AG04450 (cell line): ENCODE measurements at places on chromosomes 2 and 18. TPM values are rescaled to one million over a fixed set of nuclear protein-coding genes. Genes with fewer than 3 reads are reported as not detected.

IL1R1 gene
- polyA plus RNA-seq: 88.8 and 102 TPM in 2 replicates

GTF3C2 gene
- 39.0 TPM in 2 replicates for polyA plus RNA-seq

EN1 gene
- not detected in 2 replicates for polyA plus RNA-seq

GALNT13 gene
- polyA plus RNA-seq: not detected in 2 replicates

CLASP1 gene
- 12.8 and 18.7 TPM in 2 replicates for polyA plus RNA-seq

ETAA1 gene
- polyA plus RNA-seq: 10.4 and 18.1 TPM in 2 replicates

IL36A gene
- polyA plus RNA-seq: not detected in 2 replicates

HS1BP3 gene
- 14.2 and 16.1 TPM in 2 replicates for polyA plus RNA-seq

HOXD12 gene
- polyA plus RNA-seq: not detected in 2 replicates

SNORC gene
- polyA plus RNA-seq: 0.48 and 0.78 TPM in 2 replicates

RGPD8 gene
- polyA plus RNA-seq: 1.5 and 2.6 TPM in 2 replicates

RFTN2 gene
- 5.2 and 5.7 TPM in 2 replicates for polyA plus RNA-seq

NBEAL1 gene
- 11.1 and 11.7 TPM in 2 replicates for polyA plus RNA-seq

SELENOI gene
- 8.9 and 10.9 TPM in 2 replicates for polyA plus RNA-seq

OTOS gene
- not detected in 2 replicates for polyA plus RNA-seq

SERPINB2 gene
- polyA plus RNA-seq: 5.3 and 6.9 TPM in 2 replicates

UGT1A8 gene
- polyA plus RNA-seq: not detected in 2 replicates

DSG1 gene
- polyA plus RNA-seq: not detected in 2 replicates

TNFRSF11A gene
- not detected in 2 replicates for polyA plus RNA-seq

PLGLB1 gene
- polyA plus RNA-seq: 0.56 and 0.79 TPM in 2 replicates

SPATA3 gene
- polyA plus RNA-seq: not detected in 2 replicates

SPP2 gene
- polyA plus RNA-seq: not detected in 2 replicates

SIX2 gene
- not detected in 2 replicates for polyA plus RNA-seq

CAPN14 gene
- polyA plus RNA-seq: 0.09 TPM in 2 replicates

CDK5R2 gene
- polyA plus RNA-seq: 0.04 and 0.05 TPM in 2 replicates

SOX11 gene
- polyA plus RNA-seq: 2.3 and 2.8 TPM in 2 replicates

ASB18 gene
- not detected in 2 replicates for polyA plus RNA-seq

CD226 gene
- 0.04 and 0.09 TPM in 2 replicates for polyA plus RNA-seq

TMEM178A gene
- 1.1 and 1.2 TPM in 2 replicates for polyA plus RNA-seq

CYS1 gene
- polyA plus RNA-seq: 0.12 and 0.24 TPM in 2 replicates
